ENCODE measurements at places on chromosomes 16 and 17.

- DNase-seq: no peak
These were observed 38.5 kb downstream of the TBCD start for GRCh38 chr17:82790391-82790790.

- no peak for DNase-seq
These were observed 60.7 kb upstream of the GRIN2A start for GRCh38 chr16:10242916-10243315.

- no peak for DNase-seq
These were observed 363 bp downstream of the KARS1 start for GRCh38 chr16:75647112-75647491.

DNA sequence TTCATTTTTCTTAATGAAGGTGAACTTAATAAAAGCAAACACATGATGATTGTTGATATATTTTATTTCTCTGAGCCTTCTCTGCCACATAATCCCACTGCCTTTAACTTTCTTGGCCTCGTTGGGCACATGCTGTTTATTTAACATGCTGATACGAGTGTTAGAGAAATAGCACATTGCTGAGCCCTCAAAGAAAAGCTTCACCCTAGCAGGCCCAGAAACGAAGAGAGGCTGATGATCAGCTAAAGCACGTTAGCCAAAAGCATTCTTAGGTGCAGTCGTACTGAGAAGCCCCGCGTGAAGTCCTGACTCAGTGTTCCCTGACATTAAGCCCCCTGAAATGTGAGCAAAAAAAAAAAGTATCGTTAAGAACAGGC is 122.8 kb downstream of the CCDC182 start:
- no peak for DNase-seq

DNA sequence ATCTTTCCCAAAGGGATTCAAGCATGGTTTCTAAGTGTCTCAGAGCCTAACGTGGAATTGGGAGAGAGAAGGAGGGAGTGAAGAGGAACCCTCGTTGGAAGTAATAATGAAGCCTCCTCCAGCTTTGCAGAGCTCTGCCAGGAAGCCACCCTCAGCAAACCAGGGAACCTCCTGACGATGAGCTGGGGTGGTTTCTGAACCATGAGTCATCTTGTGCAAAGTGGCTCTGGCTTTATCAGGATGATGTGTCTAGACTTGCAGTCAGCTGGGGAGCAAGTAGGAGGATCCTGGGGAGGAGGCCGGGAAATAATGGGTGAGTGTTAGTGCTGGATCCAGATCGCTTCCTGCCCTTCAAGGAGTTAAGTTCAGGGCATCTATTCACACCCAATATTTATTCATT is 191.7 kb upstream of the RBFOX1 start:
- no peak for DNase-seq

DNA sequence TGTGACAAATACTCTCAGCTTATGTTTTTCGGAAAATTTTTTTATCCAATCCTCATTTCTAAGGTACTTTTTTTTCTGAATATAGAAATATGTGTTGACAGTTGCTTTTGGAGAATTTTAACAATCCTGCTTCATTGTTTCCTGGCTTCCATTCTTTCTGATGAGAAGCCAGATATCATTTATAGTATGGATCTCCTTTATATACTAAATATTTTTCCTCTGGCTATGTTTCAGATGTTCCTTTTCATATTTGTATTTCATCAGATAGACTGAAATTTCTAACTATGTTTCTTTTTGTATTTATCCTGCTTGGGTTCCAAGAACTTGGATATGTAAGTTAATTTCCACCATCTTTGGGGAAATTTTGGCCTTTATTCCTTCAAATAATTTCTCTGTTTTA is 138.9 kb upstream of the CDH11 start:
- DNase-seq: no peak

GRCh38 chr16:17002565-17002964 is 468.2 kb downstream of the XYLT1 start:
- no peak for DNase-seq

GRCh38 chr17:79435962-79436361 is 174.9 kb downstream of the RBFOX3 start:
- no peak for DNase-seq

- DNase-seq: no peak
These were observed 17.8 kb downstream of the STX8 start for GRCh38 chr17:9557857-9558256.

DNA sequence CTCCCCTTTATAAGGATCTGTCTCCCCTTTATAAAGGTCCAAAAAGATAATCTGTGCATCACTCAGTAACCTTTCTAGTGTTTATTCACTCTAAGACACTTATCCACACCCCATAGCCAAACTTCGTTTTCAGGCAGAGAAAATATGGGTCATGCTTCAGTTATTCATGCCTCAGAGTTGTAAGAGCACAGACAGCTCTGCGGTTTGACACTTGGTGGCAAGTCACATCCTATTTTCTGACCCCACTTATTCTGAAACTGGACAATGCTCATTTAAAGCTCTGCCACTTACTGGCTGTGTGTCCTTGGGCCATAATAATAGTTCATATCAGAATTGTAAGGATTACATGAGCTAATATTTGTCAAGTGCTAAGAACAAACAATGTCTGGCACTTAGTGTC is 2.0 kb upstream of the KRTAP2-1 start:
- no peak for DNase-seq

DNA sequence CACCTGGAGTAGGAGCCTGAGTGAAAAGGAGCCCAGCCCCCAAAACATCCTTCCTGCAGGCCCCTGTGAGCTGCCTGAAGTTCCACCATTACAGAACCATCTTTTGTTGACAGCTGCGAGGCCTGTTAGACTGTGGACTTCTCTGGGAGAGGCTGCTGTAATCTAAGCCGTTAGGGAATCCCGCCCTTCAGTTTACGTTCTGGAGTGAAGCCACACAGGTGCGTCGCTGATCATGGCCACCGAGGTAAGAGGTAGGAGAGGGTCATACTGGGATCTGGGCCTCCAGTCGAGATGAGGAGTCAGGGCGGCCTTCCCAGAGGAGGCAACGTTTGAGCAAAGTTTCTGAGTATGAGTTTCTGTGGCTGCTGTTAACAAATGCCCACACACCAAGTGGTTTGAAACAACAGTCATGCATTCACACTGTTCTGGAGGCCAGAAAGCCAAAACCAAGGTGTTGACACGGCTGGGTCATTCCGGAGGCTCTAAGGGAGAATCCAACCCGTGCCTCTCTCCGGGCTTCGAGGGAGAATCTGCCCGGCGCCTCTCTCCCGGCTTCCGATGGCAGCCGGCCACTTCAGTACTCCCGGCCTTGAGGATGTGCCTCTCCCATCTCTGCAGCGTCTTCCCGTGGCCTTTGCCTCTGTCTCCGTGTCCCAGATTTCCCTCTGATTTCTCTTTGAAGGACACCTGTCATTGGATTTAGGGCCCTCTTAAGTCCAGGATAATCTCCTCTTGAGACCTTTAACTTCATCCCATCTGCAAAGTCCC is 26.6 kb upstream of the ATP2C2 start:
- no peak for DNase-seq
